ENCODE measurements at places on chromosomes 13 and 19.

- no peak for DNase-seq
These were observed 5.3 kb downstream of the DMAC2 start for GRCh38 chr19:41434450-41434849.

- DNase-seq: no peak
These were observed 123.0 kb downstream of the KDM4B start for GRCh38 chr19:5091684-5092480.

DNA sequence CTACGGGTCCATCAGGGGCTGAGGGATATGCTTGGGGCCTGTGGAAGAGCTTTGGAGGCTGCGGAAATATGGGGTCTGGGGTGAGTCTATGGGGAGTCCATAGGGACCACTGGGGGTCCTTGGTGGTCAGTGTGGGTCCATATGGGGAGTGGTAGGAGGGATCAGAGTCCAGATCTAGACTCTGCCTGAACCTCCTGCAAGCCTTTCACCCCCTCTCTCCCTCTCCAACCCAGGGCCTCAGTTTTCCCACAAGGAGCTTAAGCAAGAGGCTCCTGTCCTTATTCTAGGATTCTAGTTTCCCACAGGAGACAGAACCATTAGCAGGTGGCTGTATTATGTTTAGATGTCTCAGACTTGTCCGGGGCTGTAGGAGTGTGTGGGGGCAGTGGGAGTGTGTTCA, 161.9 kb upstream of the TSHZ3 start:
- DNase-seq: no peak

GRCh38 chr13:102100234-102100633, 301.6 kb downstream of the FGF14 start:
- DNase-seq: no peak

DNA sequence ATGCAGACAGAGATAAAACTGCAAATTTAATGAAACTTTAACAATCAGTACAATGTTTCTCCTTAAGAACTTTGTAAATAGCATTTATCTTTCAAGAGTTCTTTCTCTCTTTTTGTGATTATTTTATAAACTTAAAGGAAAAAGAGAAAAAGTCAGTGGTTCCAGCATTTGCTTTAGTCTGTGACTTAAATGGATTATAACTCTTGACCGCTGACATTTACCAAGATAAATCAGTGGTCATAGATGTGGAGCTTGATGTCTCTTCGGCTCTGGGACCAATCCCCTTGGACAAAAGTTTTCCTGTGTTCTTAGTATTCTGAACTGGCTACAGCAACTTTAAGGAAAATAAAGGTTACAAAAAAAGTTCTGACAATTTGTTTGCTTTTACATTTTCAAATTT, 162.6 kb downstream of the TM9SF2 start:
- no peak for DNase-seq

GRCh38 chr19:16001481-16002312, 52.9 kb downstream of the OR10H4 start:
- DNase-seq: no peak

GRCh38 chr19:10565028-10565566, 713 bp downstream of the KRI1 start:
- no peak for DNase-seq

GRCh38 chr13:23583491-23583890, 13.3 kb downstream of the TNFRSF19 start:
- DNase-seq: no peak

- DNase-seq: no peak
These were observed 18.4 kb downstream of the CYTH2 start for GRCh38 chr19:48487544-48487943.

DNA sequence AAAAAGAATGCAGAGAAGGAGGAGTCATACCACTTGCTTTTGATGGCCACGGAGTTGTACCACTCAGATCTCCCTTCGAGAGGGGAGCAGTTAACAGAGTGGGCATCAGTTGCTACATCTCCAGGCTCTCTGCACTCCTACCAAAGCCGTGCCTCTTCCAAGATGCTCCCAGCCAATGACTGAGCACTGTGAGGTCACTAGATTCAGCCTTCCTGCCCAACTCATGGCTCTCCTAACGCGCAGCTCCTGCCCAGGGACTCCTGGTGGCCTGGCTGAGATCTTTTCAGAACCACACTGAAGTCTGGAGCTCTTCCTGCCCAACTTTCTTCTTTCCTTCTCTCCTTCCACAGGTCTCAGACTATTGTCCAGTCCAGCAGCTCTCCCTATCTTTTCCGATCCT, 66.7 kb downstream of the LHFPL6 start:
- DNase-seq: no peak

- no peak for DNase-seq
These were observed 3.5 kb upstream of the OBI1 start for GRCh38 chr13:78662467-78662866.

DNA sequence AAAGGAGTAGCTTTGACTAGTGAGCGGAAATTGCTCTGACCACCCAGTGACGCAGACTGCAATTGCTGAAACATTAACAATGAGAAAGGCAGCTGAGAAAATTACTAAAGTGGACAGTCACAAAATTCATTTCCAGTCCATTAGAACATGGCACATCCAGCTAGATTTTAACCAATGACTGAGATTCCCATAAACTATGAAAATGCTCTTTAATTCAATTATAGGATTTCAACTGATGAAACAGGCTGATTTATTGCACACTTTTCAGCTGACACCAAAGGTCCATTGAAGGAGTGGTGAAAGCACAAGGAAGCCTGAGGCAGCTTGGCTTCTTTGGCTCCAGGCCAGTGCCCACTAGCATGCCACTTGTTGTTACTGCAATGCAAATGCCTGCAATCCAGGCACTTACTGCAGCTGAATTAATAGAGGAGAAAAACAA, 933.4 kb downstream of the SLITRK6 start:
- no peak for DNase-seq

- DNase-seq: no peak
These were observed 23.5 kb downstream of the FAM187B start for GRCh38 chr19:35204799-35205732.

DNA sequence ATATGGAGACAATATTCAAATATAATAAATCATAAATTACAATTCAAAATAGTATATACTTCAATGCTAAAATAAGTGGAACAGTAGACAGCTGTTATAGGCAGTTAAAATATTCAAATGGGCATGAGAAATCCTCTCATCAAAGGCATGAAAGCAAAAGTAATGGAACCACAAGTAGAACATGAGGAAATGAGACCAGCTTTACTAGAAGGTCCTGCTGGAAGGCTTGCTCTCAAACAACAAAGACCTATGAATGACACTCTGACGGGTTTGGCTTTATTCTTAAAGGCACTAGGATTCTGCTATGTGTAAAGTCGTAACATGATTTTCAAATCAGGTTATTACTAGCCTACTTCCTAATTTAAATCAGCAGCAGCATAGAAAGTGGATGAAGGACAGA, 148.1 kb downstream of the VWA8 start:
- no peak for DNase-seq

GRCh38 chr19:35717665-35718344, at the start of gene KMT2B:
Gene KMT2B (plus strand): TSS chr19:35718003. CDS start chr19:35718019, 16 bp downstream.
- no peak for DNase-seq

DNA sequence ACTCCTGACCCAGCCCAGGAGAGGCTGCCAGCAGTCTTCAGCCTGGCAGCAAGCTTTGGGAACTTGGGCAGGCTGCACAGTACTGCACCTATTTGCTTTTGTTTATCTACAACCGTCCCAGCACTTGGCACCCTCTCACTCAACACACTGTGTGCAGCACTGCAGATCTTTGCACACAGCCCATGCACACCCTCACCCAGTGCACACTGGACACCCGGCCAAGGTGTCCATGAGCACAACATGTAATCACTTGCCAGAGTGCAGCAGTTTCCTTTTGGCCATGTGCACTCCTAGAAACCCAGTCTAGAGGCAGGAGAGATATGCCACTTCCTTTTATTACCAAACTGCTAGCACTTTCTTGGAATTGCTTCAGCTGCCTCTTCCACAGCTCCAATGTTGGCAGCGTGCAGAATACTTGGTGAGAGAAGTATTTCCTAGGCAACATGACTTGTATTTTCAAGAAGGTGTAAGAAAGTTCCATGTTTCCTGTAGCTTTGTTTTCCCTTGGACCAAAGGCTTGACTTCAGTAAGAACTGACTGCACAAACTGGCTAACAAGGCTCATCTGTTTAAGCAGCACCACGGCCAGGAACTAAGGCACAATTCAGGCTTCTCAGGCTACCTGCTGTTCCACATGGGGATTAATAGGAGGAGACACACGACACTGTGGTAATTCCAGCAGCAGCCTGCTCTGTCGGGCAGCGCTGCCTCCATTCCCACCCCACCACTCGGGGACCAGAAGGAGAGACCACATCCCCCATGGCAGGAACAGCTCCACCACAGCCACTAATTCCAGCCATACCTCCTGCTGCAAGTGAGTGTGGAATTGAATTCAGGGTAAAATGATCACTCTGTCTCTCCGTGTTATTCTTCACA, 15.3 kb downstream of the ATP7B start:
- no peak for DNase-seq

Measured in stimulated activated CD4-positive, alpha-beta T cell treated with anti-CD3 and anti-CD28 coated beads, TNF-alpha, amount 100 ng/mL, for 1 hour (primary cell).